ENCODE measurements at places on chromosomes 1 and 21. TPM values are rescaled to one million over a fixed set of nuclear protein-coding genes. Genes with fewer than 3 reads are reported as not detected.

DNA sequence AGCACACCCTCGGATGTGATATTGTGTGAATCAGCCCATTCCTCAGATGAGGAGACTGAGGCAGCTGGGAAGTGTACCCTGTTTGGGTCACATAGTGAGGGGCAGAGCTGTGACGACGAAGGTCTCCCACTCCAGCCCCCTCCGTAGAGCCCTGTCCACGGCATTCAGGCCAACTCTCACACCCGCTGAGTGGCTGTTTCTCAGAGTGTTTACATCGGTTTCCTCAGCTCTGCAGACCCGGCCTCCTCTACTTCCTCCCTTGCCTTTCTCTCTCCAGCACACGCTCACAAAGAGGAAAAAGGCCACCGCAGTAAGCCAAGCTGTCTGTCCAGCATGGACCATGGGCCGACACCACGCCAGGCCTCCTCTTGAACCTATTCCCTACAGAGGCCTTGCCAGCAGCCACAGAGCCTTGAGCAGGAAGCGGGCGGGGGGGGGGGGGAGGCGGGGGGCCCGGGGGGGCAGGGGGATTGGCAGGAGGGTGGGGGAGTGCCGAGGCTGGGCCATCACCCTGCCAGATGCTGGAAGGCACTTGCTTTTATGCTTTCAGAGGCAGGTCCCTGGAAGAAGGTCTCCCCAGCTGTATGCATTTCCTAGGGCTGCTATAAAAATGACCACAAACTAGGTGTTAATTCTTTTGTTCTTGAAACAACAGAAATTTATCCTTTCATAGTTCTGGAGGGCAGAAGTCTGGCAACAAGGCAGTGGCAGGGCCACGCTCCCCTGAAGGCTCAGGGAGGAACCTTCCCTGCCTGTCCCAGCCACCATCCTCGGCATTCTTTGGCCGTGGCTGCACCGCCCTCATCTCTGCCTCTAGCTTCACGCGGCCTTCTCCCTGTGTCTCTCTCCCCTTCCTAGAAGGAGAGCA is 178.4 kb downstream of the PSMG1 start:
- H3K27me3 ChIP-seq: peaks cover 6% of the 10 kb centered on the region
- no peaks in the 10 kb centered on the region for H3K36me3 ChIP-seq

TMEM35B gene
- total RNA-seq: 16.2 TPM

DNA sequence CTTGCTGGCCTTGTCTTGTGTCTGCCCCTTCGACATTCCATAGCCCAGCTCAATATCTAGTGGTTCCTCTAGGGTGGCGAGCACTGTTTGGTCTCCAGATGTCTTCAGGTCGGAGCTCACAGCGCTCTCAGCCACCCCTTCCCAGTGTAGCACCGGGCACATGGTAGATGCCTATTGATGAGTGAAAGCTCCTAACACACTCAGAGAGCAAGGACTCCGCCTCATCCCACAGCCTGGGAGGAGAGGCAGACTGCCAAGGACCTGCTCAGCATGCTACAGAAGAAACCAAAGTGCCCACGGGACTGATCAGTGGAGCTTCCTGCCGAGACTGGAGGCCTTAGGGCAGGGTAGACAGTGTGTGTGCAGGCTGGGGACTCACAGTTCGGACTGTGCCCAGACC is 10.9 kb downstream of the PCSK9 start:
- no peaks in the 10 kb centered on the region for H3K36me3 ChIP-seq
- H3K27ac ChIP-seq: no peak overlapping the region
- peaks cover 5% of the 10 kb centered on the region for H3K27me3 ChIP-seq

DNA sequence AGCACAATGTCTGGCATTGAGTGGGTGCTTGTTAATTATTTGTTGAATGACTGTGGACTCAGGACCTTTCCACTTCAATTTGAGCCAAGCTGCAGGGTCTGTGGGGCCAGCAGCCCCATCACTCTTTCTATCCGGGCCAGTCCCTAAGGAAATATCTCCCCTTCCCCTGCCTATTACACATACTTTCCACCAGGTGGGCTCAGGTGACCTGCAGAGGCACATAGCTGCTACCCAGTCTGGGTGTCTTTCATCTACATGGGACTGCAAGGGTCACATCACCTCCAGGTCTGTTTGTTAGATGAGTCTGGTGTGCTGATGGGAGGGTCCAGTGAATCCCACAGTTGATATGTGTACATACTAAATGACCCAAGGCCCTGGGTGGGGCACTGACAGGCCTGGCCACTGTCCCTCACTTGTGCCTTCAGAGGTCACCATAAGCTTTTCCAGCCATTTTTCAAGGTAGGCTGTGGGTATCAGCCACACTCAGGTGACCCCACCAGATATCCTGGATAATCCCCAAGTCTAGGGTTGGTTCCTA is 59.5 kb upstream of the KDM4A start:
- no peaks in the 10 kb centered on the region for H3K27me3 ChIP-seq
- no peak overlapping the region for H3K4me3 ChIP-seq
- H3K36me3 ChIP-seq: peaks cover 8% of the 10 kb centered on the region
- no peak for DNase-seq
- H3K4me1 ChIP-seq: peaks cover 13% of the 10 kb centered on the region

GRCh38 chr1:205444931-205445645 is 10.8 kb downstream of the BLACAT1 start:
- no peak for DNase-seq
- peaks cover 8% of the 10 kb centered on the region for H3K4me1 ChIP-seq
- no peak overlapping the region for H3K27ac ChIP-seq
- no peak overlapping the region for H3K4me3 ChIP-seq

ETS2 gene
- 12.0 TPM for total RNA-seq

- DNase-seq: no peak
- H3K27me3 ChIP-seq: no peaks in the 10 kb centered on the region
- H3K36me3 ChIP-seq: no peaks in the 10 kb centered on the region
- peak overlapping the region; percentile 98 for H3K27ac ChIP-seq
Measured at GRCh38 chr1:226661965-226662364, 77.1 kb downstream of the ITPKB start.

- no peaks in the 10 kb centered on the region for H3K27me3 ChIP-seq
- no peaks in the 10 kb centered on the region for H3K4me1 ChIP-seq
- H3K36me3 ChIP-seq: peaks cover 2% of the 10 kb centered on the region
- no peak for DNase-seq
Measured at GRCh38 chr1:19330449-19331135, 18.5 kb downstream of the SLC66A1 start.

ITLN2 gene
- not detected for total RNA-seq

DNA sequence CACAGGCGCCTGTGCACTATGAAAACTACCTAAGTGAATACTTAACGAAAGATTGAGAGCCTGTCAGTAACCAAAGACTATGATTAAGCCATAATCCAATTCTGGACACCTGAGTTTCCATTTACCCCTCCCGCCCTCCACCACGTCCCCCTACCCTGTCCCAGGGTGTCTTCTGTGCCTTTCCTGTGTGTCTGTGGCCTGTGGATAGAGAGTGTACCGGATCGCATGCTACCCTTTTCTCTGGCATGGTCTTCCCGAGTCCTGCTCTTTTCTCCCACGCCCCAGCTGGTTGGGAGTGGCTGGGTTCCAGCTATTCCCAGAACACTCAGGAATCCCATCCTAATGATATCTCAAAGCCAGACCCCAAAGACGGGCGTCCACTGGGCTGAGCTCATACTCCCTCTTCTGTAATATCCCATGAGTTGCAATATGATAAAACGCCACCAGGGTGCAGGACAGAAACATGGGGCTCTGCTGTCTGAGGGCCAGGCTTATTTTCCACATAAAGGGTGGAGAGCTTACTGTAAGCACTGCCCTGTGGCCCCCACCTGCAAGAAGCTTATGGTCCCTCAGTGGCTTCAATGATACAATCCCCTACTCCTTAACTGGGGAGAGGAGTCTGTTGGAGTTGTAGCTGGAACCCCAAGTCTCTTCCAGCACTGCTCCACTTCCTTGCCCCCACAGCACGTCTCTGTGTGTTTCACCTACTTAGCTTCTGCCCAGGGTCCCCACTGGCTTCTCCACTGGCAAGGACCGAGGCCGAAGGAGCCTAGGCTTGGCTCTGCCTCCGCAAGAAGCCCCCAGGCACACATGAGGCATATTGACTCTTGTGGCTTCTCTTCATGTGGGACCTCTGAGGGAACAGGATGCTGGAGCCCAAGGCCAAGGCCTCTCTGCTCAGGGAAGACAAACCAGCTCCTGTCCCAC is 17.6 kb upstream of the ALX3 start:
- peaks cover 13% of the 10 kb centered on the region for H3K4me1 ChIP-seq
- H3K27ac ChIP-seq: no peak overlapping the region
- peaks cover 48% of the 10 kb centered on the region for H3K27me3 ChIP-seq
- H3K4me3 ChIP-seq: no peak overlapping the region

NUDT17 gene
- total RNA-seq: 6.5 TPM
